ENCODE measurements at places on chromosomes 7 and 10.

DNA sequence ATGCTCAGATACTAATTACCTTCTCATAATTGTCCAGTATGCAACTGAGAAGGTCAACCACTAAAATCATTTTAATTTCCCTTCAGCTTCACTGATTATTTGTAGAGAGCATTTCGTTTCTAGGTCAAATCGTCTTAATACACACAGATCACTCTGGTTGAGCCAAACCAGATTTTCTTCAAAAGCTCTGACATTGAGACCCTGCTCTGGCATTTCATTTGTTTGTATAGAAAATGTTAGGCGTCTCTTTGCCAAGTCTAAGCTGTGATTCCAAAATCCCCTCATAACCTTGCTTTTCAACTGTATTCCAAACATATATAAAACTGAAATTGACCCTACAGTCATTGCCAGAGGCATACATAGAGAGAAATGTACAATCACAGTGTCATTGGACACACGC is 520.0 kb downstream of the CNTNAP2 start:
- no peak for DNase-seq

GRCh38 chr7:43294080-43294630 is 181.7 kb downstream of the HECW1 start:
- peak; percentile 86 for DNase-seq

DNA sequence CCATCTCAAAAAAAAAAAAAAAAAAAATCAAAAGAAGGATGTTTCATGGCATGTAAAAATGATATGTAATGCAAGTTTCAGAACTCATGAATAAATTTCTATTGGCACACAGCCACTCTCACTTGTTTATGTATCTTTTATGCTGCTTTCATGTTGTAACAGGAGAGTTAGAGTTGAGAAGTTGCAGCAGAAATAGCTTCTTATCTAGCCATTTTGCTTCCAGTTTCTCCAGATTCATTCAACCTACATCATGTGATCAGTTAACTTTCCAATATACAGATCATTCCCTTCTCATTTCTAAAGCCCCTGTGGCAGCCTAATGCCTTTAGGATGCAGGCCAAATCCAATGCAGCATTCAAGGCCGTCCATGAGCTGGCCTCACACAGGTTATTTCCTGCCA is 30.4 kb downstream of the ZNF786 start:
- no peak for DNase-seq

- peak; percentile 39 for DNase-seq
Observed at GRCh38 chr7:103989785-103990767, 618 bp upstream of the RELN start.

DNA sequence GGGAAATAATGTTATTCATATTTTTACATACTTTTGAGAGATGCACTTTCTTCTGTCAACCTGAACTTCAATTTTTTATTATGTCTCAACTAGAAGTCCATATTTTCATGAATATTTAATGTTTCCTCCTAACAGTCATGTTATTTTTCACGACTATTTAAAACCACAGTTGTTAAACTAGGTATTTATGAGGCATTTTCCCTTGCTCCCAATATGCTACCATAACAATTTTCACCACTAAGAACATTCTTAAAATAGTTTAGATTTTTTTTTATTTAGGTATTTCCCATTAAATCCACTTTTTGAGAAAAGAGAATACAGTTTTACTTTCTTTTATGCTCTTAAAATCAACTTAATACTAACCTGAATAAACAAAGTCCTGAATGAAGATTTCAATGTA is 89.4 kb downstream of the JAZF1 start:
- no peak for DNase-seq

- no peak for DNase-seq
Observed at GRCh38 chr10:50152792-50153272, 85.1 kb downstream of the WASHC2A start.

GRCh38 chr10:117165538-117166417 is 27.7 kb upstream of the VAX1 start:
- DNase-seq: peak; percentile 88

DNA sequence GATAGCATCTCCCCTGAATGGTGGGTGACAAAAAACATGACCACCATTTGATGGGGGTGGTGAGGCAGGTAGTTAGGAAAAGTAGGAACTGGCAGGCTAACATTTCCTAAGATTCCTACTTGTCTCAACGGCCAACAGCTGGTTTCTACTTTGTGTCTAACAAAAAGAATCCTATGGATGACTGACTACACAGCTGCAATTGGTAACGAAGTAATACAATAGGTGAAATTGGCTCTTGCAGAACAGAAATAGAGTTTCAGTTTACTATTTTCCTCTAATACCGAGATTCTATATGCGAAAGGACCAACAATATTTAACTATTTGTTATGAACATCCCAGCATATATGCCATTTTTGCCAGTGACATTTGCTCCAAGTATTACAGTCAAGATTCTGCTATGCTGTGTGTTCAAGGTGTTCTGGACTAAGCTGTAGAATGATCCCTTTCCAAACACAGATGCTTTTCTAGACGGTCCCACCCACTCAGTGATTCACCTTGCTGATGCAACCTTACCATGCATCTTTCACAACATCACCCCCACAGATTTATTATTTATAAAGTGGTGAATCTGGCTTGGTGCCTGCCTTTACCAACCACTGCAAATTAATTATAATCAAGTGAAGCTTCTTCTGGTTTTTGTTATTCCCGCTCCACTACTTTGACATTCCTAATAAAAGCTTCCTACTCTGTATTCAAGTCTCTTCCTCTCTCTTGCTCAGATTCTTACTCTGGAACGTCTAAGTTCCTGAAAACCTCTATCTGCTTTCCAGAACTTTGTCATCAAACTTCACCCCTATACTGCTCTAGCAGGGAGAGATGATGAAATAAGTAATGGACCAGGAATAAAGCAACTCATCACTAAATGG is 16.8 kb downstream of the BBIP1 start:
- DNase-seq: peak; percentile 38

GRCh38 chr10:34200355-34200901 is 614.7 kb downstream of the PARD3 start:
- no peak for DNase-seq

GRCh38 chr7:80089366-80089765 is 45.3 kb upstream of the GNAI1 start:
- DNase-seq: no peak

- DNase-seq: no peak
Observed at GRCh38 chr7:91047636-91048035, 216.6 kb upstream of the FZD1 start.

DNA sequence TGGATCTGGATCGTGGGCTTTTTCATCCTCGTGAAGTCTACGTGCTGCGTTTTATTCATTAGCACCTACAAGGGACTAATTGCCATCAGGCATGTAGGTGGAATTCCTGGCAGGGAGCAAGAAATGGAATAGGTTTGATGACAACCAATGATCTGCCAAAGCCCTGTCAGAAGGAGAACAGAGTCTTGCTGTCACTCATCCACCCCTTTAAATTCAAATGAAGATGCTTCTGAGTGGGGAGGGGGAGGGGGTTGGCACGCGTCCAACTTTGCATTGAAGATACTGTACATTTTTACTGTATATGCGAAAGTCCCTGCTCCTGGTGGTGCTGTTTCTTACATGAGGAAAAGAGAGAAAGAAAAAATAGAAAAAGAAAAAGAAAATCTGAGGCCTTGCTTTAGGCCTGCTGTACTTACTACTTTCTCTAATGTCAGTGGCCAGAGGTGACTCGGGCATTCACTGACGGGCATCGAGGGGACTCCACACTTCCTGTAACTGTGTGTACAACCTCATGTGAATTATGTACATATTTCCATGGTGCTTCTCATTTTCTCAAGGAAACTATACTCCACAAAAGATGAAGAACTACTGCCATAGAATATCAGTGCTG is 569.1 kb downstream of the INHBA start:
- DNase-seq: no peak

- no peak for DNase-seq
Observed at GRCh38 chr10:7205656-7206055, 205.2 kb downstream of the SFMBT2 start.

- no peak for DNase-seq
Observed at GRCh38 chr7:157540020-157540419, 203.2 kb downstream of the DNAJB6 start.
